Mucosa of gallbladder (tissue), 1 donor: ENCODE measurements at places on chromosomes 11 and 22. TPM values are rescaled to one million over a fixed set of nuclear protein-coding genes. Genes with fewer than 3 reads are reported as not detected.

DNA sequence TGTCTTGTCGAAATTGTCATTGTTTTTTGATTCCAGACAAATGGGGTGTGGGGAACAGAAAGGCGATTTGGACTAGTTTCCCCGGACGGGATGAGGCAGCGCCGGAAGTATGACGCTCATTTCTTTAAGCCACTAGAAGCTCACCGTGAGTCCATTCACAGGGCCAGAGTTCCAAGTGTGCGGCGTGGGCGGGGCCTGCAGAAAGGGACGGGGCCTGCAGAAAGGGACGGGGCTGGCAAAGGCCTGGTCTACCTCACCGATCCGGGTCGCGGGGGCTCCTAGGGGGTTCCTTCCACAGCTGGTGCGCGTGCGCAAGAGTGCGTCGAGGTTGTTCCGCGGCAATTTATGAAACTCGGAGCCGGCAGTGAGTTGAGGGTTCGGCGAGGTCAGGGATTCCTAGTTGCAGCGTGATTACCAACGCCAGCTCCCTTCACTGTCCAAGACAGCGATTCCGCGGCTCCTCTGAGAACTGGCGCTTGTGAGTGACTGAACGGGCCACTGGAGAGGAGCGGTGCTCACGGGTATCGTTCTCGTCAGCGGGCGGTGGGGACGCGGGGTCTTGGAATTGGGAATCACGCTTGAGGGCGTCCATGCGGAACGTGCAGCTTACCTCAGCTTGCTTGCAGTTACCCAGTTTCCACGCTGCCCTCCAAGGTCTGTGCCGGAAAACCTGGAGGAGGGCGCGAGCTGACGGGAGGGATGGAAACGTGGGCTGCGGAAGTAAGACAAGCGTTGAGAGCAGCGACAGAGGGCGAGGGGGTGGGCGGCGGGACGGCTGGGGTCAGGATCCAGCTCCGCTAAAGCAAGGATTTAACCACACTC is at the start of gene ZNF215:
Gene ZNF215 (plus strand): TSS at position 219 of the 822 bp plus-strand sequence. CDS start 5,847 bp downstream, outside the sequence.
- peak; percentile 42 for DNase-seq

DNA sequence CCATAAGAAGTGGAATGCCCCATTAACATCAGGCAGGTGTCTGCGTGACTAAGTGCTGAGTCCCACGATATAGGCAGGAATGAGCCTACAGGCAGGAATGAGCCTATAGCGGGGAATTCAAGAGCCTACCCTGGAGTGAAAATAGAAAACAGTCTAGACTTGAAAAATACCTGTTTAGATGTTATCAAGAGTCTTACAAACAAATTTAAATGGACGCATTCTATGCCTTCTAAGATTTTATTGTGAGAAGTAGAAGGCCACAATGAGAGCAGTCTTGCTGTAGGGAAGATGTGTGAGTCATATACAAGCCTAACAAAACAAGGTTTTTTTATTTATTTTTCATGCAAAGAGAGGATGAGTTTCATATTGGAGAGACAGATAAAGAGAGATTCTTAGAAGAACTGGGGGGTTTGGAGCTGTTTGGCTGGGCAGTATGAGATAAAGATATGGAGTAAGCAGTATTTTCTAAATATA is 200.8 kb upstream of the ZC3H12C start:
- no peak for DNase-seq

- no peak for DNase-seq
These were observed 9.4 kb upstream of the ANO3 start for GRCh38 chr11:26322335-26323067.

DNA sequence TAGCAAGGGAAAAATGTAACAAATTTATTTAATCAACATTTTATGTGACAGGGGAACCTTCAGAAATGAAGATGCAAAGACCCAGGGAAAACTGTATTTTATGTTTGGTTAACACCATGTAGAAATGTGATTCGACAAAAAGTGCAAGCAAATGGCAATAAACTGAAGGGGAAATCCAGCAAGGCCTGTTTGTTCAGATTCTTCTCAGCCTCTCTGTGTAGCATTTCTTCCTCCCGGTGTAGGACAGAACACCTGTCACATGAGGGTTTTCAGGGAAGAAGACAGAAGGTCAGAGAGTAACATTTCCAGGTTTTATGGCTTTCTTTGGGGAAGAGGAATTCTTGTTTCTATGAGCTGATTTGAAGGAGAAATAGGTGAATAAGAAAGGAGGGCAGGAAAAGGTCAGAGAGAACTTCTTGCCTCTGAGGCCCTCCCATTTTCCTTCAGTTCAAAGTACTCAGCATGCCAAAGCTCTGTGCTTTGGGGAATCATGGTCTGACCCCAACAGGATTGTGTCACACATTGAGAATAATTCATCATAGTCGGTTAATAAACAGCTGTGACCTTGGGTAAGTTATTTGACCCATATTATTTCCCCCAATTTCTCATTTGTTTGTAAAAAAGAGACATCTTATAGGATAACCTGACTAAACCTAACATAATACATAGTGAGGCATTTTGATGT is 45.5 kb upstream of the ME3 start:
- no peak for DNase-seq

DNA sequence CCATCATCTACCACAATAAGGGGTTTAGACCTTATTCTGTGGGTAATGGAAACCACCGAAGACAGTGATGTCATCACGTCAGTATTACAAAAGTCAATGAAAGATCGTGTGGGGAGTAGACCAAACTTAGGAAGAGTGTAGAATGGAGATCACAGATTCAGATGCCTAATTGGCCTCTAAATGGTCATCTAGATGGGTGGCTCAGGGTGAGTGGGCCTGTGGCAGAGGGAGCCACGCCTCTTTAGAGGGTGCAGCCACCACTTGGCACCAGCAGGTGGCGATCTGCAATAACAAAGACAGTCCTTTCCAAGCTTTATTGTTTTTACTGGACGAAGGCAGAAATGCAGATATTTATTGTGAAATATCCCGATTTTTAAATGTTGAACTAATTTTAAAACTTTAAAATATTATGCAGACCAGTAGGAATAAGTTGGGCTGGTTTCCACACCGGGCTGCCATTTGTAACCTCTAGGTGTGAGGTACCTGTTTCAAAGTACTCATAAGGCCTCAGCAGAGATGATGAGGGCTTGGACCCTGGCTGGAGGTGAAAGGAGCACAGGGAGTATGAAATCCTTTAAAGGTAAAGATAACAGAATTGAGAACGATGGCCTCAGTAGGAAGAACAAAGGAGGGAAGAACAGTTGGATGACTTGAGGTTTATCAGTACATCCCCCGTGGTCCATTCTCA is 222.0 kb downstream of the DBX1 start:
- DNase-seq: peak; percentile 22

DNA sequence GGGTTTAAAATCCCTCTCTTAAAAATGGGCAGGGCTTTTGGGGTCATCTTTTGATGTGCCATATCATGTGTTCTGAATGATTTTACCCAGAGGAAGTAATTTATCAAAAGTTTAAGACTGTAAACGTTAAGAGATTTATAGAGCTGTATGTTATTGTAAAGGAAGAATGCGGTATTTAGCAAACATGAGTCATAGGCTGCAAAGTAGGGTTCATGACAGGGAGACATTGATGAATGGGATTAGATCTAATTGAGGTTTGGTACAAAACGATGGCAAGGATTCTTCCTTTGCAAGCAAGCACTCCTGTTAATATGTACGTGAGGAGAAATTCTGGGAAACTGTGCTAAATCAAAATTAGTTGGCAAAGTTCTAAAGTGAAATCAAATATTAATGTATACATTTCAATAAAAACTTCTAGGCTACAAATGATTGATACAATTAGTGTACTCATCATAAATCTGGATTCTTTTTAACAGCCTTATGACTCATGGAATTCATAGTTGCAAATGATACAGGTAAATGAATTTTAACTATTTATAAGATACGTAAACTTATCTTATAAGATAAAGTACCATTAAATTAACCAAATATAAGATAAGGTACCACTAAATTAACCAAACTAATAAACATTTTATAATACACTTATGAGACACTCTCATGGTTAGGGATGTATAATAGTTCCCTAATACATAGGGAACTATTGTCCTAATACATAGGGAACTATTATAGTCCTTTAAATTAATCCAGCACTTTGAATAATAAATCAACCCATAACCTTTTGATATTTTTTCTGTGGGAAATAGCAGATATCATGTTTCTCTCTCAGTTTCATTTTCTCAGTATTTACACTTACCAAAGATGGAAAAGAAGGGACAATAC is 58.4 kb downstream of the KIF18A start:
- DNase-seq: no peak

Gene SLC6A5
- total RNA-seq: not detected

- no peak for DNase-seq
These were observed 2.4 kb downstream of the PHF21A start for GRCh38 chr11:46118702-46119351.

Gene MS4A4E
- 3.5 TPM for total RNA-seq

Gene SLC35C1
- total RNA-seq: 32.6 TPM

DNA sequence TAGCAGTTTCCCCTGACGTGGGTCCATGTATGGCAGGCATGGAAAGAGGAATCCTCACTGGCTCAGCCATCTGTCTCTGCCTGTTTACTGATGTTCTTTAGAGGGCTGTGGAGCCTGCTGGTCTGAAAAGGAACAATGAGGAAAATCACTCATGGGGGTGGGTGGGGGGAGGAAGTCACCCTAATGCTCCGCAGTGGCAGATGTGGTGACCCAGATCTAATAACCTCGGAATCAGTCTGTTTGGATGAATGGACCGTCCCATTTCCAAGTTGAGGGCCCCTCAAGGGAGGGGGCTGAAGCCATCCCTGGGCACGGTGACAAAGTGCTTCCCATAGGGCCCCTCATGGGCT is 4.4 kb downstream of the BCR start:
- DNase-seq: no peak

Gene EFCAB6
- total RNA-seq: 4.1 TPM

DNA sequence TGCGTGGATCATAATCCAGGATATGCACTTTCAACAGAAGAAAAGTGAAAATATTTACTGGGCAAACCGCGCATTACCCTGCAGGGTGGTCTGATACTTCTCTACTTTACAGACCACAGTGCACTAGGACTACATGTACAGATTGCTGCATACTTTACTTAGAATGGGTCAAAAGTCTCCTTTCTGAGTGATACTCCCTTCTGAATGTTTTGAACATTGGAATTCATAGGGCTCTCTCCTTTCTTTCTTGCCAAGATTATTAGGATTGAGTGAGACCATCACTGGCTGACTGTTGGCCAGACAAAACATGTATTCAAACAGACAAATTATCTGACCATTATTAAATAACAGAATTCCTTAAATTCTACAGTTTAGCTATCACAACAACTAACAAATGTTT is 6.6 kb upstream of the FIBIN start:
- DNase-seq: no peak

DNA sequence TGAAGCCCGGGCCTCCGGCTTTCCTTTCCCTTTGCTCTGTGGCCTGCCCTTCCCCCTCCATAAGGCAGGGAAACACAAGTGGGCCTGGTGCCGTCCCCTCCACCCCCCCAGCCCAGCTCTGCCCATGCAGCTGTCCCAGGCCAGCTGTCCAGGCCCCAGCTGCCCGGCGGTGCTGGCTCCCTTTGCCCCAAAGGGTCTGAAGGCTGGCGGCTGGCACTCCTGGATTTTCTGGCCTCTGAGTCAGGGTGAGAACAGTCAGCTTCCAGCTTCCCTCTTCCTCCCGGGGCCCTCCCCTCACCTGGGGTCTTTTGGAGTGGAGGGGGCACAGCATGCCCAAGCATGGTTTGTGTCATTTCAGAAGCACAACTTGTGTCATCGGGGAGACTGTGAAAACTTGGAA is 27.8 kb downstream of the CD82 start:
- no peak for DNase-seq

Gene CST6
- total RNA-seq: 1.0 TPM

DNA sequence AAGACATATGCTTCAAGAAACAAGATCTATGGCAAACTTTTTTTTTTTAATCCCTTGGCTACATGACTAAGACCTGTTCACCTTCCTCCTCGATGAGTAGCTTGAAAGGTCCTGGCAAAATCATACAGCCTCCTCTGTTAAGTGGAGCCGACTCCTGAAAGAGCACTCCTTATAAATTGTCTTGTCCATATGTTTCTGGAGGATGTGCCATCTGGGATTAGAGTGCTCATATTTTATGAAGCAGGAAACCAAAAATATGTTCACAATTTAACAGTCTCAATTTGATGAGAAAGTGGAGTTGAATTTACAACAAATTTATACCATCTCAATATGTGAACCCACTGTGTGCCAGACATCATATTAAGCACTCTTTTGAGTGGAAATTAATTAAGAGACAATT is 912.1 kb upstream of the FAT3 start:
- no peak for DNase-seq

- DNase-seq: no peak
These were observed 17.0 kb downstream of the IMMP1L start for GRCh38 chr11:31492320-31492913.

DNA sequence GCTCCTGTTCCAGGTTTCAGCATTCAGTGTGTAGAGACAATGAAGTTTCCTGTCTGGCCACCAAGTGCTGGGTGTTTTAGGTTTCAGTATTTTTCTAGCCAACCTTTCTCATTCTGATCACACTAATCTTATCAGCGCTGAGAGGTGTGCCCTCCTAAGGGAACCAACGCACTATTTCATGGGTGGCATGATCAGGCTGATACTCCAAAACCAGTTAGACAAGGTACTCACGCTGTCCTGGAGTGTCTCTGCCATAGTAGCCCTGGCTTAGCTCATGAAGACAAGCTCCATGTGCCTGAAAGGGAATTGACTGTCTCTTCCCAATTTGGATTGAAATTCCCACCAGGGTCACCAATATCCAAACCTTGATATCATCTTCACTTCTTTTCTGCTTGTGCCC is 8.0 kb upstream of the RAB38 start:
- DNase-seq: no peak

- DNase-seq: no peak
These were observed 33.7 kb downstream of the RRP8 start for GRCh38 chr11:6569706-6570105.

- DNase-seq: no peak
These were observed 29.2 kb downstream of the SREBF2 start for GRCh38 chr22:41862160-41862529.

DNA sequence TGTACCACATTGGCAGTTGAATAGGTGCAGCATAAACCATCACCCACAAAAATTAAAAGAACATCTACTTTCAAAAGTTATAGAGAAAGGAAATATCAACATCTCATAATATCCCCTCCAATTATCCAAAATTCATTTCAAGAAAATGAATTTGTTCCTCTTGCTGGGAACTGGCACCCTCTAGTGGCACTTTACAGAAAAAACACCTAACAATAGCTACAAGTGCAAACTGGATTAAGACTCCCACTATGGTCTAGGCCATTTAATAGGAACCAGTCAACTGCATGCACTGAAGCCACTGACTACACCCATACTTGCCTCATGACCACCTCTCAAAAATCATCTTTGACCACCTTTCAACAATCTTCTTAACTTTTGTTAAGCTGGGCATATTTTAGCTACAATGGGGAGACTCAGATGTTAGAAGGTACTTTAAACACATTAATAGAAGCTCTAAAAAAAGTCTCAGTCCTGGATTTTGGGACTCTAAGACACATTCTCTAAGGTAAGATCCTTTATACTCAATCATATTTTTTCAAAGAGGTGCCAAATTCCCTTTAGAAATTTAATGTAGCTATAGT is 17.3 kb downstream of the TRAF6 start:
- peak; percentile 20 for DNase-seq

- DNase-seq: no peak
These were observed 124.5 kb upstream of the SORL1-AS1 start for GRCh38 chr11:121577106-121577848.
